Activated T-helper 1 cell treated with anti-CD3 and anti-CD28 coated beads, Interleukin-12 subunit alpha, Interleukin-12 subunit beta, Interleukin-2, Interleukin-4 antibody, amounts not matched to agents 30 ng/mL and 10 ng/mL and 1 ng/mL, durations not matched to agents 14 hours and 24 hours and 36 hours (primary cell): ENCODE measurements at places on chromosomes 3 and 15.

DNA sequence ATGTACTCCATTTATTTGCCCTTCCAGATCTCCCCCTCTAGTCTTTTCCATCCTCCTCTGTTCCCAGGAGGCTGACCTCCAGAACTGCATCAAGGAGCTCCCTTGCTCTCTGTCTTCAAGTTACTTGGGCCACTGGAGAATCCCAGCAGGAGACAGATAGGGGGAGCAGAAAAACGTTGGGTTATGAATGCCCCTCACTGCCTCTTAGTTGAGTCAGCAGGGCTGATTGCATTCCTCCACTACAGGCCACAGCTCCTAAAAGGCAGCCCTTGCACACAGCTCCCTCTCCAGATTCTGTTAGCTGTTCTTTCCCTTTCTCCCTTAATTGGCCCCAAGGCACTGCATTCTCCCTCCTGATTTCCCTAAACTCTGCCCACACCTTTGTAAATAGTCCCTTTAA is 12.4 kb upstream of the CEP152 start:
- DNase-seq, result no peak
- H3K36me3 ChIP-seq, result peaks cover 2% of the 10 kb centered on the region
- peaks cover 7% of the 10 kb centered on the region for H3K27me3 ChIP-seq
- H3K4me3 ChIP-seq, result no peak overlapping the region
- no peaks in the 10 kb centered on the region for H3K4me1 ChIP-seq
- H3K27ac ChIP-seq, result no peak overlapping the region

DNA sequence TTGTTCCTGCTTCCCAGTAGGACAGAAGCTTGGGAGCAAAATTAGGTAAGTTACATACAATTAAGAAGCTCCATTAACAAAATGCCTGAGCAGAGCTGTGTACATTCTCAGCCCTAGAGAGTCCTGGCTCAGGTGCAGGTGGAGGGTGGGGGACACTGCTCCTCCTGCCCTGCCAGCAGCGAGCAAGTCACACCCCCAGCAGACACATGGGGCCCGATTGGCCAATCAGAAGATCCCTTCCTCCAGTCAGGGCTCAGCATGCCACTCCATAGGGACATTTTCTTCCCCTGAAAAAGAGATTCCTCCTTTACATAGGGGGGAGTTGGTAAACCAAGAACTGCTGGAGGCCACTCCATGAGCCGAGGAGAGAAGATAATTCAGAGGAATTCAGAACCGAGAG is 62.1 kb downstream of the PLXNA1 start:
- no peaks in the 10 kb centered on the region for H3K36me3 ChIP-seq
- no peak overlapping the region for H3K27ac ChIP-seq
- H3K4me3 ChIP-seq, result no peak overlapping the region
- DNase-seq, result no peak

GRCh38 chr15:57680021-57680420 is 26.5 kb upstream of the POLR2M start:
- no peaks in the 10 kb centered on the region for H3K36me3 ChIP-seq
- peaks cover 5% of the 10 kb centered on the region for H3K27me3 ChIP-seq

GRCh38 chr3:13766128-13766527 is 113.7 kb downstream of the WNT7A start:
- H3K27ac ChIP-seq, result no peak overlapping the region
- peaks cover 6% of the 10 kb centered on the region for H3K4me1 ChIP-seq
- H3K4me3 ChIP-seq, result no peak overlapping the region
- no peak for DNase-seq
- H3K27me3 ChIP-seq, result peaks cover 2% of the 10 kb centered on the region

- DNase-seq, result no peak
- peaks cover 10% of the 10 kb centered on the region for H3K27me3 ChIP-seq
- no peak overlapping the region for H3K27ac ChIP-seq
- no peaks in the 10 kb centered on the region for H3K36me3 ChIP-seq
These were observed 11.5 kb upstream of the CSK start for GRCh38 chr15:74770211-74770903.

DNA sequence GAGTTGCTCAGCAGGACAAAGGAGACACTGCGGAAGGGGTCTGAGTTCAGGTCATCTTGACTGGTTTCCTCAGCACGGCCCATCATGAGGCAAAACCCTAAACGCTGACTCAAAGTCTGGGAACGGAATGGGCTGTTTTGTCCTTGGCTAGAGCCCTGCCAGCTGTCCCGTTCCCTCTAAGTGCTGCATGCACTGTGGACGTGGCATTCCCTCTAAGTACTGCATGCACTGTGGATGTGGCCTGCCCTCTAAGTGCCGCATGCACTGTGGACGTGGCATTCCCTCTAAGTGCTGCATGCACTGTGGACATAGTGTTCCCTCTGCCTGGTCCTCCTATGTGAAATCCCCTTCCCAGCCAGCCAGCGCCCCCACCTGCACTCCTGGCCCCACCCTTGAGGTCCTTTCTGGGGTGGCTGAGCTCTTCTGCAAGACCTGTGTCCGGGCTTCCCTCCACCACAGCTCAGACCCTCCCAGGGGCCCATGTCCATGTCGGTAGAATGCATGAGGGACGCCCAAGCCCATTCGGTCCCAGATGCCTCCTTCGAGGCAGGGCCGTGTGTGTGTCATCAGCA is 36.7 kb downstream of the TM2D3 start:
- H3K27me3 ChIP-seq, result no peaks in the 10 kb centered on the region
- no peak overlapping the region for H3K27ac ChIP-seq
- H3K4me3 ChIP-seq, result no peak overlapping the region
- DNase-seq, result no peak
- H3K36me3 ChIP-seq, result no peaks in the 10 kb centered on the region
- no peaks in the 10 kb centered on the region for H3K4me1 ChIP-seq

DNA sequence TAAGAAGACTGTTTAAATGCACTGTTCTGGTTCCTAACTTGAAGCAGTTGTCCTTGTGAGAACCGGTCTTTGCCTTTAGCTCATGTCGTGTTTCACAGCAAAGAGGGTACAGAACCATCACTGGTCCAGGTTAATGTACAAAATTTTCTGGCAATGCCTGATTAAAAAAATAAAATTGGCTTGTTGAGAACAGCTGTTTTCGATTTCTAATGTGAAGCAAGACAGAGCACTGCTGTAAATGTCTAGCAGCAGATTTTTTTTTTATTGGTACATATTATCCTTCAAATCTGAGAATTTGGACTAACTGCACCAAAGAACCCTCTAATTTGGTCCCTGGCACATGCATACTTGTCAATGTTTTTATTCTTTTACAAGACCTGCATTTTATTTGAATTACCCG is 103.3 kb downstream of the STT3B start:
- no peak for DNase-seq
- peak overlapping the region; percentile 61 for H3K4me3 ChIP-seq
- peak overlapping the region; percentile 89 for H3K27ac ChIP-seq
- H3K4me1 ChIP-seq, result peaks cover 43% of the 10 kb centered on the region

DNA sequence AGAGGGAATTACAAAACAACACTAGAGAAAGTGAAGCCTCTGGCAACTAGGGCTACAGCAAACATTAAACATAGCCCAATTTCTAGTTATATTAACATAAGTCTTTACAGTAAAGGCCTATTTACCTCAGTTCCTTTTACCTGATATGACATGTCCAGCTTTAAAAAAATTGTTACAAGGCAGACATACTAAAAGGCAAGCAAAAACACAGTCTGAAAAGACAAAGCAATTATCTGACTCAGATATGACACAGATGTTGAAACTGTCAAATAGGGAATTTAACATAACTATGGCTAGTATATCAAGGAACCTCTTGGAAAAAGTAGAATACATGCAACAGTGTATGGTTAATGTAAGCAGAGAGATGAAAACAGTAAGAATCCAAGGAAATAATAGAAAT is 238.6 kb downstream of the RAP2B start:
- no peaks in the 10 kb centered on the region for H3K36me3 ChIP-seq
- H3K27ac ChIP-seq, result no peak overlapping the region
- peaks cover 28% of the 10 kb centered on the region for H3K4me1 ChIP-seq
- DNase-seq, result no peak

GRCh38 chr3:134650431-134651346 is at the start of gene KY:
Gene KY (minus strand): TSS chr3:134651022. CDS start chr3:134650960, 62 bp downstream.
- H3K27me3 ChIP-seq, result peaks cover 22% of the 10 kb centered on the region
- H3K36me3 ChIP-seq, result no peaks in the 10 kb centered on the region
- no peak within 1 kb of the TSS for H3K27ac ChIP-seq
- DNase-seq, result no peak
- no peak within 1 kb of the TSS for H3K4me3 ChIP-seq
- H3K4me1 ChIP-seq, result no peaks in the 10 kb centered on the region

GRCh38 chr3:64939747-64940450 is 252.1 kb upstream of the ADAMTS9 start:
- H3K4me3 ChIP-seq, result no peak overlapping the region
- H3K4me1 ChIP-seq, result no peaks in the 10 kb centered on the region
- DNase-seq, result no peak

GRCh38 chr15:86876387-86876944 is 796.8 kb downstream of the AGBL1 start:
- no peak for DNase-seq
- H3K4me1 ChIP-seq, result no peaks in the 10 kb centered on the region
- H3K27me3 ChIP-seq, result no peaks in the 10 kb centered on the region
- H3K36me3 ChIP-seq, result no peaks in the 10 kb centered on the region
- no peak overlapping the region for H3K27ac ChIP-seq
- no peak overlapping the region for H3K4me3 ChIP-seq

DNA sequence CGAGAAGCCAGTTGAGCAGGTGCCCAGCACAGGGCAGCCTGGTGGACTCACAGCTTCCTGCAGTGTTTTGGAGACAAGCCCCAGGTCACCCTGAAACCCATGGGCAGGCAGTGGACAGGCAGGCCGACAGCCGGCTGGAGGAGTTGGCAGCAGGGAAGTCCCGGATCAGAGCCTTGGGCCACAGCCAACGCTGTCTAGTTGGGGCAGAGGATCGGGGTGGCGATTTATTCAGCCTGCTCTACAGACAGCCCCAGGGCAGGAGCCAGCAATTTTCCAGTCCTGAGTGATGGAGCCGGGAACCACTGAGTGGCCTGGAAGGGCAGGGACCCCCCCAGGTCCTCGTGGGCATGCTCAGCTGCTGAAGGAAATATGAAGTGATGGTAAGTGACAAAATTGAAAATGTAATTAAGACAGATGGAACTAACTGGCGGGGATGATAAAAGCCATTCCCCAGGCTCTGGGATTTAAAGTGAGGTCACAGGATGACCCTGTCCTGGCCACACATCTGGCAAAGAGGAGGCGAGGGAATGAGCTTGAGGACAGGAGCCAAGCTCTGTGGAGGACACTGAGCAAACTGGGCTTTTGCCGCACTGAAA is 34.4 kb upstream of the TBC1D21 start:
- H3K27ac ChIP-seq, result no peak overlapping the region
- no peak overlapping the region for H3K4me3 ChIP-seq
- no peaks in the 10 kb centered on the region for H3K36me3 ChIP-seq
- H3K27me3 ChIP-seq, result peaks cover 16% of the 10 kb centered on the region
- no peak for DNase-seq
- H3K4me1 ChIP-seq, result no peaks in the 10 kb centered on the region

DNA sequence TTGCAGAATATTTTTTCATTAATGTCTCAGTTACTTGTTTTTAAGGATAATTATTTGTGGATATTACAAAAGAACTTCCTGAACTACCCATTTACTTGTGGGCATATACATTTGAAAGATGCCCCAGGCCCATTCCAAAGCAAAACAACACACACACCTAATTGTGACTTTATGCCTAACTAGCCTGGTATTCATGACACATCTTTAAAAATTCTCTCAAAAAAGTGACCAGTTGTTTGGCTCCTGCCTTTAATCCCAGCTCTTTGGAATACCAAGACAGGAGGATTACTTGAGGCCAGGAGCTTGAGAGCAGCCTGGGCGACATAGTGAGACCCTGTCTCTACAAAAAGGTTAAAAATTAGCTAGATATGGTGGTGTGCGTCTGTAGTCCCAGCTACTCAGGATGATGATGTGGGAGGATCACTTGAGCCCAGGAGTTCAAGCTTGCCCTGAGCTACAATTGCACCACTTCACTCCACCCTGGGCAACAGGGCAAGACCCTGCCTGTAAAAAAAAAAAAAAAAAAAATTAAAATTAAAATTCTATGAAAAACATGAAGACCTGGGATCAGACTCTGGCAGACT is 51.7 kb upstream of the SLC4A7 start:
- DNase-seq, result no peak
- H3K4me3 ChIP-seq, result no peak overlapping the region
- peaks cover 31% of the 10 kb centered on the region for H3K4me1 ChIP-seq
- H3K36me3 ChIP-seq, result peaks cover 7% of the 10 kb centered on the region
- H3K27ac ChIP-seq, result no peak overlapping the region
- no peaks in the 10 kb centered on the region for H3K27me3 ChIP-seq

DNA sequence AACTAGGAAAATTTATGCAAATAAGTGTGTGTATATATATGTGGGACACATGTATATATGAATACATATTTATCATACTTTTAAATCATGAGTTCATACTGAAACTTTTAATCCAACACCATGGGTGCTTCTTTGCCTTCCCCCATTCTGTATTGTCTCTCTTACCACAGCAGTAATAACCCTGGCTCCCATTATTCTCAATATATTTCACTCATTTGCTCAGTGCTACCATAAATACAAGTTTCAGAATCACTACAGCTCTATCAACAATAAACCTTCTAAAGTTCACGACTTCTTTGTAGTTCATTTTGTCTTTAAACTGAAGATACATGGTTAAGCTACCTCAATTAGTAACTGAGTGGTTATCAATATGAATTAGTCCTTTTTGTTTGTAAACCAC is 82.2 kb downstream of the PCCB start:
- no peak overlapping the region for H3K4me3 ChIP-seq
- peaks cover 36% of the 10 kb centered on the region for H3K36me3 ChIP-seq
- no peaks in the 10 kb centered on the region for H3K27me3 ChIP-seq
- no peak for DNase-seq

DNA sequence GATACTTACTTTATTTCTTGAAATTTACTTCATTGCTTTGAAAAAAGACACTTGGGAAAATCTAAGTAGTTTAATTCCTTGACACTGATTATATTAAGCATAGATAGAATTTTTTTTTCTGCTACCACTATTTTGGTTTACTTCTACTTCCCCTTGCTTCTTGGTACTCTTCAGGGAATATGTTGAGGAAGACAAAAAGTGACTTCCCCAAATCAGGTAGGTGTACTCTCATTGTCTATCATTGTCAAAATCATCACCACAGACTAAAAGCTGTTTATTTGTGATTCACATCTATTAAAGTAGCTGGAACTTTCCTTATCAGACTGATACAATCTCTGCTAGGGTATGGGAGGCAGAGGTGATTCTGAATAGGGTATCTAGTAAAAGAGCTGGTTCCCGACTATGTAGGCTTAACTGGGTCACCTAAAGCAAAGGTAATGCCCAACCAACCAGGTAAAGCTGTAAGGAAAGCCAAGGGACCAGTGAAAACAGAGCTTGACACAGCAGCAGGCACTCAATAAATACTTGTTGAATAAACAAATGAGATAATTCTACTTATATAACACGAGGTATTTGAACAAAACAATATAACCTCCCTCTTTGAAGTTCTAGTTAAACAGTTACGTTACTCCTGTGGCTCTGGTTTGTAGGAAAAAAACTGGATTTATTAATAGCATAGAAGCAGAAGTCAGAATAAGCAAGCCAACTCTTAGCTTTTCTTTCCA is 346.9 kb downstream of the PLCL2 start:
- H3K4me1 ChIP-seq, result peaks cover 13% of the 10 kb centered on the region
- H3K27me3 ChIP-seq, result no peaks in the 10 kb centered on the region
- DNase-seq, result no peak
- no peak overlapping the region for H3K27ac ChIP-seq
- H3K36me3 ChIP-seq, result no peaks in the 10 kb centered on the region
- no peak overlapping the region for H3K4me3 ChIP-seq
